ENCODE measurements at places on chromosomes 1 and 21.

DNA sequence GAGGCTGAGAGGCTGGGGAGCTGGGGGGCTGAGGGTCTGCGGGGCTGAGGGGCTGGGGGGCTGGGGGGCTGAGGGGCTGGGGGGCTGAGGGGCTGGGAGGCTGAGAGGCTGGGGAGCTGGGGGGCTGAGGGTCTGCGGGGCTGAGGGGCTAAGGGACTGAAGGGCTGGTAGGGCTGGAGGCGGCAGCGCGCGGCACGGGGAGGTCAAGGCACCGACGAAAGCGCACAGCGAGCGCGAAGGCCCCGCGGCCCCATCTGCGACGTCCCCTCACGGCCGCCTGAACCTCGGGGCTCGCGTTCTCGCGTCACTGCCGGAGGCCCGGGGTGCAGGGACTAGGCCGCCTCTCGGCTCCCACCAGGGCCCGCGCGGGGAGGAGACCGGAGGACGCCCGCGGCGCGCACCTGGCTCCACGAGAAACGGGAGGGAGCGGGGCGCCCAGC is 356 bp downstream of the INTS11 start:
- DNase-seq = no peak

- DNase-seq = peak; percentile 70
These were observed at the start of gene S100A10 for GRCh38 chr1:151993734-151994496. S100A10 (minus strand) TSS chr1:151993859; CDS start chr1:151986230, 7,629 bp downstream.

DNA sequence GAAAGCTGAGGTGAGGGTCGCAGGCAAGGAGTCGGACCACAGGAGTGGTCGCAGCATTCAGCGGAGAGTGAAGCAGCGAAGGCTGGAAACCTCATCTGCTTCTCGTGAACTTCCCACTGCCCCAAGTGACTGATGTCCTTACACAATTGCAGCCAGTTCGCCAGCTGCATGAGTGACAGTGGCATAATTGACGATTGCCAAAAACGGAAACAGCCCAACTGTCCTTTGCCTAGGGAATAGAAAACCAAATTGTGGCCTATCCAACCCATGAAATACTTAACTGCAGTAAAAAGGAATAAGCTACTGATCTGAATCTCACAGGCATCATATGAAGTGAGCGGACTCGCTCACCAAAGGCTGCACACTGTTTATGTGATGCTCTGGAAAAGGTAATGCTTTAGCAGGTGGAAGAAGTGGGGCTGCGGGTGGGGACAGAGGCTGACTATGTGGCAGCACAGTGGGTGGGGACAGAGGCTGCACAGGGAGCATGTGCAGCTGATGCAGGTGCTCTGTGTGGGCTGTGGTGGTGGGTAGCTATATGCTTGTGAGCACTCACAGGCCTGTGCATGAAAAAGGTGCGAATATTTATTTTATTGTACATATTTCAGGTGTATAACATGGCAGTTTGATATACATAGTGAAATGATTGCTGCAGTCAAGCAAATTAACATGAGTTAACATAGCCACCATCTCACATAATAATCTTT is 4.2 kb upstream of the NLRP3 start:
- no peak for DNase-seq

GRCh38 chr1:61051719-61052394 is 30.5 kb upstream of the NFIA start:
- DNase-seq = no peak

- DNase-seq = no peak
These were observed 482.1 kb downstream of the RWDD3 start for GRCh38 chr1:95716097-95716496.

DNA sequence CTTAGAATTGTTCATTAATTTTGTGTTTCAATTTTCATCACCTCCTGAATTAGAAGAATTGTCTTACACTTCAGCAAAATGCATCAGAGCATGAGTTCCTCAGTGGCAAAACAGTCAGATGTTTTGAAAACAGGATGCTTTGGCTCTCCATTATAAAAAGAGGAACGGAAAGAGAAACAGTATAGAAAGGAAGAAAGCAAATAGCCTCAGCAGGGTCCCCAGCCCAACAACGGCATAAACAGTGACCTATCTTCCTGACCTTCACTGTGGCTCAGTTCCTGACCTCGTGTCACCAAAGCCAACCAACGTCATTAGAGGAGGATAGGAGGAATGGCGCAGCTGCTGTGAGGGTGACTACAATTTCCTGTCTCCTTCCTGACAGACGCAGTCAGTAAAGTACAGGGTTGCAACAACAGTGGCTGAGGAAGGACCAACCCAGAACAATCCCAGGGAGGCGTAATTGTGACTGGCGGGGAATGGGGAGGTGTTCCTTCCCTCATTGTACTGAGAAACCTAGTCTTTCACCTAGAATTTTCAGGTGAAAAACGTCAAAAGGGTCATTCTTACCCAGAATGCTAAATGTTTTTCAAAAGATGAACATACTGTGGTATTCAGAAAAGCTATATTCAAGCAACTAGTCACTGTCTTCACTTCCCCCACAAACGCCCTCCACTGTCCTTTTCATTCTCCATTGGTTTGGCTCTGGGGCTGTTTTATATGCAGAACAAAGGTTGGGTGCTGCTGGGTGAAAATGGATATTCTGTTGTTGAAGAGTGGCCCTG is 197.9 kb upstream of the SGIP1 start:
- peak; percentile 58 for DNase-seq

DNA sequence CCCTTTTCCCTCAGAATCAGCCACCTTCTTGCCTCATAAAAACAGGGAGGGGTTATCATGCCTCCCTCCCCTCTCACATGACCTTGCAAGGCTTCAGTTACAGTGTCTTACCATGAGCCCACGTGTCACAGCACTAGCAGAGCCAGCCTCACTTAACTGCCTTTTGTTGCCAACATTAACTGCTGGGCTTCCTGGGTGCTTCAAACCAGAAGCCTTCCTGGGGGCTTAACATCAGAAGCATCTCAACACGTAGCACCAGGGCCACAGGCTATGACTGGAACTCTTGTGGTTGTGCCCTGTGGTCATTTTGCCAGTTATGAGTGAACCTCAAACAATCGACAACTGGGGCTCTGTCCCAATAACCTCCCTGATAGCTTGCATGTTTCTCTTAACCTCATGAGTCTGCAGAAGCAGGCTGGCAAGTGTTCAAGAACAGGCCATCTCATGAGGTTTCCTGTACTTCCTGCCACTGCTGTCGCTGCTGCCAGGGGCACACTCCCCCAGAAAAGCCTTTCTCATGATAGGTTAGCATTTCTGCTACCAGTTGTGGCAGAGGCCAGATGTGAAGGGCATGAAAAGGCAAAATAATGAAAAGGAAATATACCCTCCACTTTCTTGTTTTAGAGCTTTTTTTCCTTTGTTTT is 132.2 kb downstream of the GLUL start:
- DNase-seq = no peak

GRCh38 chr1:37697090-37697489 is 4.8 kb downstream of the CDCA8 start:
- no peak for DNase-seq

- DNase-seq = no peak
These were observed 403.3 kb downstream of the KIF26B start for GRCh38 chr1:245558069-245558468.

DNA sequence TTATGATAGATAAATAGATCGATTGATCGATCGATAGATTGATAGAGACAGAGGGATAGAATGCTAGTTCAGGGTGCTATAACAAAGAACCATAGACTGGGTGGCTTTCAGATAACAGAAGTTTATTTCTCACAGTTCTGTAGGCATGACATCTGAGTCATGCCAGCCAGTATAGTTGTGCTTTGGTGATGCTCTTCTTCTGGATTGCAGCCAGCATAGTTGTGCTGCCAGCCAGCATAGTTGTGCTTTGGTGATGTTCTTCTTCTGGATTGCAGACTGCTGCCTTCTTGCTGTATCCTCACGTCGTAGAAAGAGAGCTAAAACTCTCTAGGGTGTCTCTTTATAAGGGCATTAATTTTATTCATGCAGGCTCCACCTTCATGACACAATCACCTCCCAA is 860.8 kb downstream of the BRINP3 start:
- no peak for DNase-seq

DNA sequence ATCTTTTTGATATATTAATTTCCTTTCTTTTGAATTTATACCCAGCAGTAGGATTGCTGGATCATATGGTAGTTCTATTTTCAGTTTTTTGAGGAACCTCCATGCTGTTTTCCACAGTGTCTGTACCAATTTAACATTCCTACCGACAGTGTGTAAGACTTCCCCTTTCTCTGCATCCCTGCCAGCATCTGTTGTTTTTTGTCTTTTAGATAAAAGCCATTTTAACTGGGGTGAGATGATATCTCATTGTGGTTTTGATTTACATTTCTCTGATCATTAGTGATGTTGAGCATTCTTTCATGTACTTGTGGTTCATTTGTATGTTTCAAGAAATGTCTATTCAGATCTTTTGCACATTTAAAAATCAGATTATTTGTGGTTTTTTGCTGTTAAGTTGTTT is 62.4 kb upstream of the STUM start:
- DNase-seq = no peak

GRCh38 chr1:27527890-27528817 is 38.2 kb upstream of the WASF2 start:
- peak; percentile 47 for DNase-seq

DNA sequence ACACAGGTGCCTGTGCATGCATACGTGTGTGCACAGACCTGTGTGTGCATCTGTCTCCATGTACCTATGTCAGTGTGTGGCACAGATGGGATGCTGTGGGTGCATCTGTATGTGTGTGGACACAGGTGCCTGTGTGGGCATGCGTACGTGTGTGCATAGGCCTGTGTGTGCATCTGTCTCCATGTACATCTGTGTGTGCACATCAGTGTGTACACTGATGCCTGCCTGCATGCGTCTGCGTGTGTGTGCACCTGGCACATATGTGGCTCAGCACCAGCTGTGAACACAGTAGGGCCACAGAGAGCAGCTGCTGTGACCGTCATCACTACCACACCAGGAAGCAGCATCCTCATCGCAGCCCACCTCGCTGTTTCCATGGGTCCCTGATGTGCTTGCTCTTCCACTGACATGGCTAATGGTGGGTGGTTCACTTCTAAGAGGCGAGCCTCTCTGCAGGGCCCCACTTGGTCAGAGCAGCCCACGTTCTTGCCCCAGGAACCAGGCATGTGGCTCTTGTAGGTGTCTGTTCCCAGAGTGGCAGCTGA is 9.6 kb upstream of the SPATC1L start:
- DNase-seq = no peak

DNA sequence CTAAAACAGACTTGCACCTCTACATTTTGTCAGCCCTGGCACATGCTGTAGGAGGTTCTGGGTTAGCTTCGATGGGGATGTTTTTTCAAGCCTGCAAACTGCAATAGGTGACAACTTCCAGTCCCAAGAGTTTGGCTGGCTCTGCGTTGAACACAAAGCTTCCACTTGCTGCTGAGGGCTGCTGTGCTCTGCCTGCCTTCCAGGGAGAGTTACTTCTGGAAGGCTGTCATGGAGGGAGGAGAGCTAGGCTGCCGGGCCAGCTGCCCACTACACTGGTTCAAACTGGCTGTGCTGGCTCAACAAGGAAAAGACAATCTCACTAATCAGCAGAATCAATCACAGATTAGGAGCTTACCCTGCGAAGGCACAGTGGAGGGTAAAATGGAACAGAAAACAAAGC is 46.7 kb upstream of the PPP2R5A start:
- no peak for DNase-seq

DNA sequence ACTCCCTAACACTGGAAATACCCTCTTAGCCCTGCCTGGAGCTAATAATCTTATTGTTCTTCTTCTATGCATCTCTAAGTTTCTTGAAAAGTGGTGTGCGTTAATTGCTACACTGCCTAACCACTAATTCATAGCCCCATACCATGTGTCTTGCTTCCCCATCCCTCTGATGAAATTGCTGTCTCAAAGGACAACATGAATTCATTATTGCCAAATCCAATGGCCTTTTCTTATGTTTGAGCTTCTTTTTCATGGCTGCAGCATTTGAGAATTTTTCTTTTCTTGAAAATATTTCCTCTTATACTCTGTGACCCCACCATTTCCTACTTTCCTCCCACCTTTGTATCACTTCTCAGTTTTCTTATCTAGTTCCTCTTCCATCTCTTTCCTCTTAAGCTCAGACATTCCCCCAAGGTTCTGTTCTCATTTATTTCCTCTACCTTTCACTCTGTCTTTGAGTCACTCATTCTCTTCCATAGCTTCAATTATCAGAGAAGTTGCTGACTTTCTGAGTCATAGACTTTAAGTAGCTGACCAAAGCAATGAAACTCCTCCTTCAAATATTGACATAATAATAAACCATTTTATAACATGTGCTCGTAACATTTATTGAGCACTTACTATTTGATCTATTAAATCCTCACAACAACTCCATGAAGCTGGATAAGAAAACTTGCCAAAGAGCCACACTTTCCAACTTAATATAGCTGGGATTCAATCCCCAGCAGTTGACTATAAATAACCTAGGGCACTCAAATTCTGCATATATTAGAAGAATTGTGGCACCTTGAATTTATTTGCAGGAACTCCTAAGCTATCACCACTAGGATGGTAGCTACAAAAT is 35.5 kb upstream of the ATP6V1G3 start:
- no peak for DNase-seq

- no peak for DNase-seq
These were observed 173.6 kb downstream of the PRDM16 start for GRCh38 chr1:3242408-3243260.

DNA sequence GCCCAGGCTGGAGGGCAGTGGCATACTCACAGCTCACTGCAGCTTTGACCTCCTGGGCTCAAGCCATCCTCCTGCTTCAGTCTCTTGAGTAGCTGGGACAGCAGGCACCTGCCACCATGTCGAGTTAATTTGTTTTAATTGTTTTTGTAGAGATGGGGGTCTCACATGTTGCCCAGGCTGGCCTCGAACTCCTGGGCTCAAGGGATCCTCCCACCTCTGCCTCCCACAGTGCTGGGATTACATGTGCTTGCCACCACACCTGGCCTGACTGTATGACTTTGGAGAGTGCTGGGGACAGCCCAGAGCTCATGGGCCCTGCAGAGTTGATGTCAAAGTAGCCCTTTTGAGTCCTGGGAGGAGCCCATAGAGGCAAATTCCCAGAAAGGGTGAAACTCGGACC is 1.8 kb downstream of the OBSCN start:
- no peak for DNase-seq

- no peak for DNase-seq
These were observed 3.8 kb upstream of the ATXN7L2 start for GRCh38 chr1:109479901-109480300.

- DNase-seq = no peak
These were observed 7.8 kb upstream of the LRRC47 start for GRCh38 chr1:3803905-3804626.

GRCh38 chr1:7489586-7489985 is 281.5 kb upstream of the VAMP3 start:
- no peak for DNase-seq
